ENCODE measurements at places on chromosomes 5 and 9.

DNA sequence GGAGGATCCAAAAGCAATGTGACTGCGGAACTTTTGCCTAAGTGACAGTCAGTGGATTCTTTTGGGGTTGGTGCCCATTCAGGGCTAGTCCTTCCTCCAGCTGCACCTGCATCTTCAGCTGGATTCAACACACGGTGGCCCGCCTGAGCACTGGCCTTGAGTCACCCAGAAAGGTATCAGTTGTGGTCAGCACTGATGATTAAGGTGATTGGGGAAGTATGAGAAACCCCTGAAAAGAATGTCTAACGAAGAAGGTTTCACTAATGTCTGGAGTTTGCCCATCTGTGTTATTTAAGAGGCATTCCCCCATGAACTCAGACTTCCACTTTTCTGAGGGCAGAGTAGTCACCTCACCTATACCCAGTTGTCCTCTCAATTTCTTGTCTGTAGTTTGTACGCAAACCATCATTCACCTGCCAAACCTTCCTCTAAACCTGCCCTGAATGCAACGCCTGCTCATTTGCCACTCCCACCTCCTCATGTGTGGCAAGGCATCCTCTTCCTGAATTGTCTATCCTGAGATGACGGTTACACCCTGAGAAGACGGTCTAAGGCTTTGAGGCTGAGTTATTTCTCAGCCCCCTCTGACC lies 27.2 kb downstream of the CSF2 start:
- DNase-seq: no peak

DNA sequence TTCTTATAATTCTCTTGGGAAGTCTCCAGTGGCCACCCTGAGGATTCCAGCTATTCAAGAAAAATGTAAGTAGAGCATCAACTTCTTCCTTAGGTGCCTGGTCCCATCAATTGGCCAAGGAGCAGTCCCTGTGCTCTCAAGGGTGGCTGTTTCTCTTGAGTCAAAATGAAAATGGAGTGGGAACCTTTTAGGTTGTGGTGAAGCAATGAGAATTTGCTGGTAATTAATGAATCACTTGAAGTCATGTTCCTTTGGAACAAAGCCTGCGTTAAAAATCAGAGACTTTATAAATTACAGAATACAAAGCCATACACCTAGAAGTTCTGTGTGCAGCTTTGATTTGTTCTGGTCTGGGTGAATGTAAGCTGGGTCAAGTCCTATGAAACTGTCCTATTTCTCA lies 48.9 kb downstream of the IL31RA start:
- no peak for DNase-seq

GRCh38 chr9:437066-437465 lies 222.4 kb downstream of the DOCK8 start:
- DNase-seq: no peak

DNA sequence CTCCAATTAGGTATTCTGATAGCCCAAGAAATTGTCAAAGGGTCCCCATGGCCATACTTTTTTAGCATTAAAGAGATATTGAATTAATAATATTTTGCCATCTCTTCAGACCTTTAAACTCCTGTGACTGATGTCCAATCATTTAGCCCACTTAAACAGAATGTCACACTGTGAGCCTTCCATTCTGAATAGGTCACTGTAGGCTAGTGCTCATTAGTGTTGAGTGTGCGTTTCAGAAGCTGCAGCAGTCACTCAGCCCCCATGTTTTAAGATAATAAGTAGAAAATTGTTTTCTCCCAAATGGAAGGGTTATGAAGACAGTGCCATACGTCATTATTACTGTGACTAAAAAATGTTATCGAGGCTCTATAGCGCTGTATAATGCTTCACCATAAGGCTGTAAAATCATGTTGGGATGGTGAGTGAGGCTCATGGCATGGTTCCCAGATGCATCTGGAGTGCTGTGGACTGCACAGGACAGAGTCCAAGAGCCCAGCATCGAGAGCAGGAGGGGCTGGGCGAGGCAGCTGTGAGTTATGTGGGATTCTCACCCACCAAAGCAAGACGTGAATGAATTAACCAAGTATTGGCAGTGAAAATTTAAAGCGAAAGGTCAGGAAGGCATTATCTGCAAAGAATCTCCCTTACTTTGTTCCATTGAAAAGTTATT lies 2112.9 kb upstream of the WWC1 start:
- no peak for DNase-seq

DNA sequence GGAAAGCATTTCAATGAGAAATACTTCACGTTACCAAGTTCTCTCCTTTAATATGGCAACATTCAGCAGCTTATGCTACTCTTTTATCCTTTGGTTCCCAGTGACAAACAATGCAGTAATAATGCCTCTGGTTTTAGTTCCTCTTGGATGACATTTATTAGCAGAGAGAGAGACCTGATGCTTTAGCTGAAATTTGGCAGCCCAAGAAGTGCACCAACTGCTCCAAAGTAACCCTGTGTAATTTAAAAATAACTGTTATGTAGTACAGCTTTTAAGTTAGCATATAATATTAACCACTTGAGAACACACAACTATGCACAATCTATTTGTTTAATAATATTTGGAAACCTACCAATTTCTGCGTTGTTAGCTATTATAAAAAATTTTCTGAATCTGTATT lies 21.8 kb downstream of the PANK3 start:
- no peak for DNase-seq

DNA sequence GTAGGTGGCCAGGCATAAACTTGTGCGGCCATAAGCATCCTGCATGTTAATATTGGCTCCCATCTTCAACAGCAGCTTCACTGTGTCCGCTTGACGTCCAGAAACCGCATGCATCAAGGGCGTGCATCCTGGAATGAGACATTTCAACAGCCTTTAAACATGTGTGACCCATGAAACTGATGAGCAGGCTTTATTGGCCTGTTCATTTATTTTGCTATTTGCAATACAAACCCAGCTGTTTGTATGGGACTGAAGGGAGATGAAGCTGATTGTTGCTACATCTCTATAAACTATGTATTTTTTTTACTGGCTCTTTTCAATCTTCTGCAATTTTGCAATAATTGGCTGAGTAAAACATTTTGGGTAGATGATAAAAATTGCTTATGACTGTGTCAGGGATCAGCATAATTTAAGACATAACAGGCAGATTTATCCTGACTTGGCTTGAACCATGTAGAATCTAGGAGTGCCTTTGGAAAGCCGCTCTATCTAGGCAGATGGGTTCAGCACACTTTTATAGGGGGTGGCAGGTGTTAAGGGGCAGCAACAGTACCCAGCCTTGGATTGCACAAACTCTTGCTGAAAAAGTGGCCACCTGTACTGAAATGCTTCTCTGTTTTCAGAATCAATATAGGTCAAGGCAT lies 56.9 kb downstream of the ANKRD55 start:
- no peak for DNase-seq

GRCh38 chr5:36667824-36668223 lies 61.4 kb downstream of the SLC1A3 start:
- no peak for DNase-seq

- no peak for DNase-seq
Observed at GRCh38 chr5:7755958-7756357, 95.0 kb downstream of the CFAP90 start.

GRCh38 chr9:131258698-131259431 lies 17.4 kb downstream of the FAM78A start:
- no peak for DNase-seq

GRCh38 chr9:128192601-128193371 lies 1.4 kb upstream of the CIZ1 start:
- peak; percentile 90 for DNase-seq

- DNase-seq: no peak
Observed at GRCh38 chr9:135184181-135185053, 96.9 kb downstream of the OLFM1 start.

DNA sequence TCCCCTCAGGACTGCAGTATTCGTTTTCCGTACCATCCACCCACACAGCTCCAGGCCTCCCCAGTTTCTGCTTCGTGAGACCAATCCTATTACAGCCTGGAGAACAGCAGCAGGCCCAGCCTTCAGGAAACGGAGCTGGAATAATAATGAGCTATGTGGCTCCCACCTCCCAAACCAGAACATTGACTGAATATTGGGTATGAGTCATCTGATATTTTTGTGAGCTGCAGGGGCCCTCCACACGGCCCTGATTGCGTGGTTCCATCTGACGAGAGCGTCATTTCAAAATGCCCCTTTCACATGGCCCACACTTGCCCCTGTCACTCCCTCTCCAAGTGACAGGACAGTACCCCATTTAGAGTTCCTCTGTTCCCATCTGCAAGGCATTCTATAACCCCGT lies 192.0 kb downstream of the BRINP1 start:
- no peak for DNase-seq

- DNase-seq: no peak
Observed at GRCh38 chr9:91560301-91560700, 136.7 kb upstream of the NFIL3 start.

DNA sequence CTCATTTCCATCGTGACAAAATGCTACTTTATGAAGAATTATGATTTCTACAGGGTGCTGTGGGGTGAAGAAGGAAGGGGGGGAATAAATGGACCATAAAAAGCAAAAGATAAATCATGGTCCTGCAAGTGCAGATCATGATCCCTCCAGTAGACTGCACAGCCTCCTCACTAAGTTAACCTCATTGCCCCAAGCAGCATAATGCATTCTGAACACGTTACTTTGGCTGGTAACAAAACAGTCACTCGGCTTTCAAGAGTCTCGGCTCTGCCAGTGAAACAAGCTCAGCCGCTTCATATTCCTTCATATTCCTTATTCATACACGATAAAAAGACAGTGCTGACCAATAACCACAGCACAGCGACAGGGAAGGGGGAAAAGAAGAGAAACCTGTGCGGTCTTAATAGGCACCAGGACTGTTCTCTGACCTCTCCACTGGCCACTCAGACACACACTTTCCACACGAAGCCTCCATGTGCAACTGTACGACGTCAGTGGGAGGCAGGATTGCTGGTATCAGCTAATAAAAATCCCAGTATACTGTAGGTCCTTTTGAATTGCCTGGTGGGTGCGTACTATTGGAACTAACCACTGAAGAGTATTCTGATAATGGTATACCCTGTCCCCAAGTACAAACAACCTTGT lies 60.5 kb downstream of the ANKH start:
- no peak for DNase-seq

GRCh38 chr9:136947955-136948510 lies 3.0 kb downstream of the C8G start:
- no peak for DNase-seq

GRCh38 chr5:150119421-150120061 lies 33.2 kb upstream of the CSF1R start:
- no peak for DNase-seq

DNA sequence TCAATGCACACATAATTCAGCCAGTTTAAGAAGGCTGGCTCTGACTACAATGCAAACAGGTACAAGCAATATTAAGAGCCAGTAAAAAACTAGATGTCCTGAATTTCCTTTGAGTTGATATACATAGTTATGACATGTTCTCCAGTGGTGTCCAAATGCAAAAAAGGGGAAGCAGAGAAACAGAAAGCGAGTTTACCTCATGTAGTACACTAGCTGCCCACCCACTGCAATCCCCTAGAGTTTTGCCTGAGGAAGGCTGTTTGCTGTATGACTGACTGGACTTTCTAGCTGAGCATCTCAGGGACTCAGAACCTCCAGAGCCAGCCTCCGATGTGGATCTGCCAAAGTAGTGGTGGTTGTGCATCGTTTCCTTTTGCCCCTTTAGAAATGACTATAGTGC lies 44.8 kb upstream of the SLC1A3 start:
- no peak for DNase-seq

GRCh38 chr5:59099270-59099994 lies 516.6 kb downstream of the RAB3C start:
- DNase-seq: no peak

DNA sequence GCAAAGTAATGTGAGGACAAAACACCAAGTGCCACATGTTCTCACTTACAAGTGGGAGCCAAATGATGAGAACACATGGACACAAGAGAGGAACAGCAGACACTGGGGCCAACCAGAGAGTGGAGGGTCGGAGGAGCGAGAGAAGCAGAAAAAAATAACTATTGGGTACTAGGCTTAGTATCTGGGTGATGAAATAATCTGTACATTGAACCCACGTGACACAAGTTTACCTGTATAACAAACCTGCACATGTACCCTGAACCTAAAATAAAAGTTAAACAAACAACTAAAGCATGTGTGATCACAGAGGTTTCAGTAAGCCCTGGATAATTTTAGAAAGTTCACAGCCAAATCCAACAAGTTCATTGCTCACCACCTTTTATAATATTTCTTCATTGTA lies 160.1 kb downstream of the TENT4A start:
- DNase-seq: no peak

DNA sequence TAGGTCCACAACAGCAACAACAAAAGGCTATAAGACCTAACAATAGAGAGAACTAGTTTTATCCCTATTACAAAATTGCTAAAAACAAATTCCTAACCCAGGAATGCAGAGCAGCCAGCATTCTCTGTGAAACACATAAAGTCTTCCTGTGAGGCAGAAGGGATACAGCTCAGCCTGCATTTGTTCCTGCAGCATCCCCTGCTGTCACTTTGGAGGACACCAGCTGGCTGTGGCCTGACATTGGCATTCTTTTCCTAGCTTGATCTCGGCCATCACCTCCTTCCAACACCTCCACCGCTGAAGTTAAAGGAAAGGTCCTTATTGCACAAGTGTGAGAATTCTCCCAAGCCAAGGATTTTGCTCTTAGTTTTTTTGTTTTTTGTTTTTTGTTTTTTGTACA lies 186.1 kb downstream of the SNCAIP start:
- no peak for DNase-seq

DNA sequence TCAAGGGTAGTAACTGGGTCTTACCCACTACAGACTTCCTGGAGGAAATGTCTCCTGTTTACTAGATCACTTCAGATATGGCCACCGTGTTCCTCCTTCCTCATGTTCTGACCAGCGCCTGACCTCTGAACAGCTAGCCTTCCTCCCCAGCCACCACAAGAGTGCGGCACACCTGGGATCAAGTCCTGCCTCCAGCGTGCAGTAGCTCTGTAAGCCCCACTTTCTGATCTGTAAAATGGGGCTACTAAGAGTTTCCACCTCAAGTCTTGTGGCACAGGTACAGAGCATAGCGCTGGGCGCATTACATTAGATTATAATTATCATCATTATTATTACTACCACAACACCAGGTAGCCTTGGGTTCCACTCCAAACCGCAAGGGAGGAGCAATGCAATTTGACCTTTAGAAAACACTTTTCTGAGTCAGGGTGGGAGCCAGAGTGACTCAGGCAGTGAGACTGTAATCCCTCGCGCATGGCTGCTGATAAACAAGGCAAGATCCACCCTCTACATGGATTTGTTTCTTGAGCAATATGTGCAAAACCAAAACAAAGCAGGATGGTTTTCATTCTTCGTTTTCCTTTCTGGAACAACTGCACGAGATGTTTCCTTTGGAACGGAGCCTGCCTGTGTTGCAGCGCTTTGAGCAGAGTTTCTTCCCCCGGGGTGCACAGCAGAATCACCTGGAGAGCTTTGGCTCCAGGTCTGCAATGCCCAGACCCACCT lies 65.0 kb upstream of the ANGPTL2 start:
- DNase-seq: no peak

DNA sequence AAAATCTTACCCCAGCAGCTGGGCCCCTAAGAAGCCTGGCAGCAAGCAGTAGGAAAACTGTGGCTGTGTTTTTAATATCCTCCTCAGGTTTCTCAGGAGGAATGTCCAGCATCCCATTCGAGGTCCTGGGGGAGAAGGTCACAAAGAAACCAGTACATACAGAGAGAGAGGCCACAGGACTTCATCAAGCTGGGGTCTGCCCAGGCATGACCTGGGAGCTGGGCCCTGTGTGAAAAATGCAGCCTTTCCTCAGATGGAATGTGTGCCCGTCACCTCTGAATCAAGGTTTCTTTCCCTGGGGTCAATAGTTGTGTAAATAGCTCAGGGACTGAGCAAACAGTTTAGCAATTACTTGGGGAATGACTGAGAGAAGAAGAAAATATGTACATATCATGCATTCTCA lies 33.9 kb upstream of the RAD23B start:
- DNase-seq: no peak

All from DMS153 (cell line).